ENCODE measurements at places on chromosomes 4 and X. TPM values are rescaled to one million over a fixed set of nuclear protein-coding genes. Genes with fewer than 3 reads are reported as not detected.

The NUDT10 gene
- 12.7 TPM for polyA plus RNA-seq

The PPP4R3C gene
- polyA plus RNA-seq = not detected

The PRDM8 gene
- polyA plus RNA-seq = 2.0 TPM

The ZFYVE28 gene
- polyA plus RNA-seq = 2.5 TPM

The MAGEC3 gene
- polyA plus RNA-seq = 0.96 TPM

The METAP1 gene
- 74.4 TPM for polyA plus RNA-seq

The TMPRSS11E gene
- polyA plus RNA-seq = 0.28 TPM

The ADGRL3 gene
- polyA plus RNA-seq = 23.7 TPM

The APLN gene
- 8.3 TPM for polyA plus RNA-seq

The KIF4A gene
- polyA plus RNA-seq = 17.9 TPM

The GALNTL6 gene
- 0.61 TPM for polyA plus RNA-seq

The ZNF157 gene
- polyA plus RNA-seq = 0.67 TPM

The ARX gene
- not detected for polyA plus RNA-seq

The CEP135 gene
- polyA plus RNA-seq = 10.8 TPM

The MAGEB17 gene
- 0.13 TPM for polyA plus RNA-seq

The LRCH2 gene
- polyA plus RNA-seq = 12.4 TPM

The SCD5 gene
- polyA plus RNA-seq = 30.4 TPM

The SEPTIN6 gene
- 68.8 TPM for polyA plus RNA-seq

The TENM3 gene
- 16.2 TPM for polyA plus RNA-seq

The CXorf49 gene
- not detected for polyA plus RNA-seq

The CXCL1 gene
- polyA plus RNA-seq = 0.28 TPM

The KLB gene
- 0.40 TPM for polyA plus RNA-seq

The LRIT3 gene
- 0.23 TPM for polyA plus RNA-seq

Data from left renal cortex interstitium (tissue), 4 donors.